Smooth muscle cell of trachea (primary cell): ENCODE measurements at places on chromosomes 1 and 21. TPM values are rescaled to one million over a fixed set of nuclear protein-coding genes. Genes with fewer than 3 reads are reported as not detected.

The FCGR1A gene
- not detected in 2 replicates for total RNA-seq

The OR2T35 gene
- not detected in 2 replicates for total RNA-seq

The GJA5 gene
- 2.0 TPM in 1 of 2 replicates, not detected in the other for total RNA-seq

The PAQR6 gene
- total RNA-seq: 0.29 and 0.66 TPM in 2 replicates

The SLC9C2 gene
- not detected in 2 replicates for total RNA-seq

The TFF3 gene
- 0.17 and 0.29 TPM in 2 replicates for total RNA-seq
